Choroid plexus epithelial cell (primary cell): ENCODE measurements at places on chromosomes 7 and 10.

DNA sequence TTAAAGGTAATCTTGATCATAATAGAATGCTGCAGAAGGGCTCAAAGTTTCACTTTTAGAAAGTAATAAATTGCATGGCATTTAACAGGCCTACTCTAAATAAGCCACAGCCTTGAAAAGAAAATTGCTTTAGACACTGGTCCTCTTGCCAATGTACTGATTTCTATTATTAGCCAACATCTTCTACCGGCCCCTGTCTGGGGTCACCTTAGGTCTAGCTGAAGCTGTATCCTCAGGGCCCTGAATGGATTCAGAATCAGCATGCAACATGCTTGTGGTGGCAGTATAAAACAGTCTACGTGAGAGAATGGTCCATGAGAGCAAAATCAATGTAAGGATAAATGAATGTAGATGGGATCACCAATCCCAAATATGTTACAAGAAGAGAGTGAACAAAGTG is 541.9 kb downstream of the PCDH15 start:
- no peak for DNase-seq

- DNase-seq, result no peak
Measured at GRCh38 chr10:101323495-101323894, 30.5 kb upstream of the BTRC start.

DNA sequence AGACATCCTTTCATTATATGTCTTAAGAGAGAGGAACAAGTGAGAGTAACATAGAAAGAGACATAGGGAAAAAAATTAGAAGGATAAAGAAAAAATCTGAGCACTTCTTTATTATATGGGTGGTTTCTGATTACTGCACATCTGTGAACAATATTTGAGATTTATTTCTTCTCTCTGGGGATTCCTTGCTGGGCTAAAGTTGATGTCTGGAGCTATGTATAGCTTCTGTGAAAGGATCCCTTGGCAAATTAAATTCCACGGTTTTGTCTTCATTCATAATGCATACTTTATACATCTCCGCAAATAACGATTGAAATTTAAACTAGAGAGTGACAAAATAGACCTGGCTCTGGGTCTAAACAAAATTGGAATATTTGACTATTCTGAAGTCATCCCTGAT is 232.2 kb upstream of the CTBP2 start:
- DNase-seq, result no peak

DNA sequence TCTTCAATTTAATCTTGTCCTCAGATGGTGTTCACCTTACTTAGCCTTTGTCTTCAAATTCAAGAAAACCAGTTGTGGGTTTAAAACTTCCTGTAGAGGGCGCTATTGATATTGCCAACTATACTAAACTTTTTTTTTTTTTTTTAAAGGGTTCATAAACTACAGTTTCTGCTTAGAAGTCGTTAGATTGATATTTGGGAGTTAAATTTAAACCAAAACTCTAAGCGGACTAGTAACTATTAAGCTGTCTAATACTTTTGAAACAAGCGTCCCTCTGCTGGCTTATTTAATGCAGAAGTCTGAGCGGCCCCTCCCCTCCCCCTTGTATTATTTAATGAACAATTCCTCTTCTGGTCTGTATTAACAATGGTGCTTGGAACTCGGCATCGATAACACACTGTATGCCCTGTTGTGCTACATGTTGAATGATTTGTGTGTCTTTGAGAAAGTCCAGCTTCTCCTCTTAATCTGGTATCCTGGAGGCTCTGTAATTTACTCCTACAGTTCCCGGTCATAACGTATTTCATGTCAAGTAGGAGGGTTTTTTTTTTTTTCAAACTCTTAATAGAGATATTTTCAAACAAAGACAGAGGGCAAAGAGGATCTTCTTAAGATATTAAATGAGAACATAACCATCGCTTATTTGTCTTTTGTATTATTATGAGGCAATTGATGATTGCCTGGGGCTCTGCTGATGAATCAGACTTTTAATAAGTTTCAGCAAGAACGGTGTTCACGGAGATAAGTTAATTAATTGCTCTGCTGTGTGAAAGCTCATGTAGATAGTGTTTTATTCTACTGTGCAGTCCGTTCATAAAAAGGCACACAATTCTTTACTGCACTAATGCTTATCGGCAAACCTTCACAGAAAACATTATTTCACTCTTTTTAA is 22.6 kb upstream of the CREB5 start:
- DNase-seq, result peak; percentile 84

DNA sequence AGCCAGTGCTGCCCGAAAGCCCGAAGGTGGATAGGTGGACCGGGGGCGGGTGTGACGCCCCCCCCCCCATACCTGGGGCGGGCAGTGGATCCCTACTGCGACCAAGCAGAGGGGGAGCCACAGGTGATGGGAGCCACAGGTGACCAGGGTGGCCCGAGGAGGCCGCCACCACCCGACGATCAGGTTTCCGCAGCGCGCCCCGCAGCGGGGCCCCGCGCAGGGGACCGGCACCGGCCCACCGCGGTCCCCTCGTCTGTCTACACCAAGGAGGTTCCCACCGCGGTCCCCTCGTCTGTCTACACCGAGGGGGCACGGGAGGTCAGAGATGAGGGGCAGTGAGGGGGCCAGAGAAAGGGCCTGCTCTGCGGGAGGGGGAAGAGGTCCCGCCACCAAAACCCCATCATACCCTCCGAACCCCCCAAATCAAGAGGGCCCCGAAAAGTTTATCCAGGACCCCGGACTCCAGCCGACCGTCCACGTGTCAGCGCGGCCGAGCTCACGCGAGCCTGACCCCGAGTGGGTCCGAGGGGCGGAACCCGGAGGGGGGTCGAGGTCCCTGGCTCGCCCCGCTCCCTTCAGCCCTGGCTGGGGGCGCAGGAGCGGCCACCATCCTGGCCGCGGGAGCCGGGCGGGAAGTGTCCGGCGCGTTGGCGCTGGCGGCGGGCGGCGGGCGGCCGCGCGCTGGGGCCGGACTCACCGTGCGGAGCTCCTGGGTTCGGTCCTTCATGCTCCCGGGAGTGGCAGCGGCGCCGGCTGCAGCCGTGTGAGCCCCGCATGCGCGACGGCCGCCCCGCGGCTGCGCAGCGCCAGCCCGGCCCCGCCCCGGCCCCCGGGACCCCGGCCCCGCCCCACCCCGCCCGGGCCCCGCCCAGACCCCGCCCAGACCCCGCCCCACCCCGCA is at the start of gene STX1A:
Gene STX1A (minus strand): TSS at position 765 of the 901 bp plus-strand sequence. CDS start 38 bp downstream, at position 727.
- DNase-seq, result peak; percentile 74

GRCh38 chr7:47806701-47807103 is 141.6 kb downstream of the PKD1L1 start:
- peak; percentile 56 for DNase-seq

DNA sequence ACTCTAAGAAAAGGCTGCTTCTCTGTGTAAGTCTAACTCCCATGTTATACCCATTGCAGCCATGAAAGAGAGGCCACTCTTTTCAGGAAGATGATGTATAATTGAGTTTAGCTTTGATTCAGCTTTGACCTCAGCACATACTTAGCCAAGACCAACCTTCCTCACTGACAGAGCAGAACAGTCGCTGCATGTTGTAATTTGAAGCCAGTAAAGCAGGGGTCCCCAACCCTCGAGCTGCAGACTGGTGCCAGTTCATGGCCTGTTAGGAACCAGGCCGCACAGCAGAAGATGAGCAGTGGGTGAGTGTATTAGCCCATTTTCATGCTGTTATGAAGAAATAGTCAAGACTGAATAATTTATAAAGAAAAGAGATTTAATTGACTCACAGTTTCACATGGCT is 223.9 kb downstream of the GPR158 start:
- DNase-seq, result no peak

DNA sequence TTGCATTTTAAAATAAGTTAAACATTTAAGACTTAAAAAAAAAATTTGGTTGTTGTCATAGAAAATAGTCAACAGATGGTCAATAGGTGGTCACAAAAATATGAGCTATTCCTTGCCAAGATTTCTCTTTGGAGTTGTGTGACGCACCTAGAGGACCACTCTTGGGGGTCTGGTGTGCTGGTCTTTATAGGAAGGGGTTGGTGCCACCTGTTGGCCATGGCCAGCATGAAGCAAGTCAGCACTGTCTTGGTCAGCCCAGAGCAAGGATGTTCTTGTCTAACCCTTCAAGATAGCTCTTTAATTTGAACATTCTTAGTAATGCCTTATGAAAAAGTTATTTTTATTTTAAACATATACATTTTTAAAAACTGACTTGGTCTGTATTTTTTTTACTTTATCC is 267.9 kb upstream of the CNTNAP2 start:
- peak; percentile 52 for DNase-seq

- no peak for DNase-seq
Measured at GRCh38 chr10:74995806-74996205, 115.7 kb upstream of the SAMD8 start.

GRCh38 chr10:35294506-35294905 is 41.8 kb upstream of the CCNY start:
- no peak for DNase-seq

- DNase-seq, result no peak
Measured at GRCh38 chr7:4645246-4645645, 36.8 kb upstream of the FOXK1 start.

DNA sequence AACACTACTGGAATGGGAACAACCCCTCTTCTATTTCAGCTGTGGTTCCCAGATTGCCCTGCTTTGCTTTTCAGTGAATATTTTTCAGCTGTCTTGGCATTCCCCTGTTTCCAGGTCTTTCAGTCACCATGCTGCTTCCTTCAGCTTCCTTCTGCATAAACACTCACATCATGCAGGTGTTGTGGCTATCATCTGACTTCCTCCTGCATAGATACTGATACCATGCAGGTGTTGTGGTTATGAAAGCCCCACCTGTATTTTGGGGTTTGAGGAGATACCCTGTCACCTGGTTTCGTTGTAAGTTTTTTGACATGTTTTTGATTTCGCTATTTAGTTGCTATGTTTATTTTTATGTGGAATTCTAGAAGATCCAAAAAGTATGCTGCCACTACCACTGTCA is 71.5 kb downstream of the SLC35B4 start:
- no peak for DNase-seq

DNA sequence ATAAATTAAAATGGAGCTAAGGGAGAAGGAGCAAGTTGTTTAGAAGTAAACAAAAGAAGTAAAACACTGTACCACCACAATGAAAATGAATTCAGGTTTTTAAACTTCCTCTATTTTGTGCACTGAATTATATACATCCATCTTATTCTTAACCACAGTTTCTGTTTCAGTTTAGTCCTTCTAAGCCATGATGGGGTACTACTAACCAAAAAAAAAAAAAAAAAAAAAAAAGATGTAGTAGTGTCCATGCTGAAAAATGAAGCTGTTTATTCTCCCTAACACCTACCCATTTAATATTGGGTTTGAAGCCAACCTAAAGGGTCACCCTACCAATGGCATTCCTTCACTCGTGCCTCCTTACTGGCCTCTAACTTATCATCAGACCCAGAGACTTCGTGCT is 3.4 kb upstream of the BMPR1A start:
- no peak for DNase-seq

DNA sequence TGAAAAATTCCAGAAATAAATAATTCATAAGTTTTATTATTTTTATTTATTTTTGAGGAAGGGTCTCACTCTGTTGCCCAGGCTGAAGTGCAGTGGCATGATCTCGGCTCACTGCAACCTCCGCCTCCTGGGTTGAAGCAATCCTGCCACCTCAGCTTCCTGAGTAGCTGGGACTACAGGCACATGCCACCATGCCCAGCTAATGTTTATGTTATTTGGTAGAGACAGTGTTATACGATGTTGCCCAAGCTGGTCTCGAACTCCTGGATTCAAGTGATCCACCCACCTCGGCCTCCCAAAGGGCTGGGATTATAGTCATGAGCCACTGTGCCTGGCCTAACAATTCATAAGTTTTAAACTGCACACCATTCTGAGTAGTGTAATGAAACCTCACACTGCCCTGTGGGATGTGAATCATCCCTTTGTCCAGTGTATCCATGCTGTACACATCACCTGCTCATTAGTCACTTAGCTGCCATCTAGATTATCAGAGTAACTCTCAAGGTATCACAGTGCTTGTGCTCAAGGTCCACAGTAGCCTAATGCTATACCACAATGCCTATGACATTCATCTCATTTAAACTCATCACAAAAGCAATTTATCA is 17.9 kb downstream of the RTKN2 start:
- DNase-seq, result peak; percentile 66

- no peak for DNase-seq
Measured at GRCh38 chr7:101662447-101662998, 33.4 kb upstream of the MYL10 start.

GRCh38 chr7:26306790-26307189 is 15.1 kb downstream of the SNX10 start:
- no peak for DNase-seq

- DNase-seq, result peak; percentile 51
Measured at GRCh38 chr7:5701085-5701914, 80.2 kb downstream of the RNF216 start.

DNA sequence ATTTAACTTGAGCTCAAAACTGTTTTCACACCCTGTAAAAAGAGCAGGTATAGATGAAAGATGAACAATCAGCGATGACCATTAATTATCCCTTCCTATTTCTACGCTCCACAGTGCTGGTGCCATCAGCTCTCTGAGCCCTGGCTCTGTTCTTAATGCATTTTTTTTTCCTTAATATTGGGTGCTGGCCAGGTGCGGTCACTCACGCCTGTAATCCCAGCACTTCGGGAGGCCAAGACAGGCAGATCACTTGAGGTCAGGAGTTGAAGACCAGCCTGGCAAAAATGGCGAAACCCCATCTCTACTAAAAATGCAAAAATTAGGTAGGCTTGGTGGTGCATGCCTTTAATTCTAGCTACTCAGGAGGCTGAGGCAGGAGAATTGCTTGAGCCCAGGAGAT is 4.2 kb downstream of the STEAP4 start:
- no peak for DNase-seq

GRCh38 chr7:27191833-27192545 is 7.0 kb upstream of the HOXA11 start:
- DNase-seq, result no peak

GRCh38 chr10:96292971-96293920 is 11.0 kb upstream of the DNTT start:
- DNase-seq, result peak; percentile 72

DNA sequence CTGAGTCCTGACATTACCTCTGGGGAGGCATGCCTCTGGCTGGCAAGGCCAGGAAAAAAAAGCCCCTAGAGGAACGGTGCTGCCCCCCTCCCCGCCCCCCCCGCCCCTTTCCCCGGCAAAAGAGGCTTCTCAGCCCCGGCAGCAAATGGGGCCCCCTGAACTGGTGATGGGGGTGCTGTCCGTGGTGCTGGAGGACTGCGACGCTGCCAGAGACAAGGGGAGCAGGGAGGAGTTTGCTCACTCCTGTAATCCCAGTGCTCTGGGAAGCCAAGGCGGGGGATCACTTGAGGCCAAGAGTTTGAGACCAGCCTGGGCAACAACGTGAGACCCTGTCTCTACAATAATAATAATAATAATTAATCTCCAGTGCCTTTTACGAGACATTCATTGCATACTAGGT is 23.7 kb downstream of the SRRM3 start:
- DNase-seq, result peak; percentile 41

GRCh38 chr10:3419719-3420495 is 247.3 kb upstream of the PITRM1 start:
- DNase-seq, result no peak
